CD4-positive, alpha-beta T cell treated with Interleukin-4 for 1 hour (primary cell): ENCODE measurements at places on chromosomes 5 and 9.

DNA sequence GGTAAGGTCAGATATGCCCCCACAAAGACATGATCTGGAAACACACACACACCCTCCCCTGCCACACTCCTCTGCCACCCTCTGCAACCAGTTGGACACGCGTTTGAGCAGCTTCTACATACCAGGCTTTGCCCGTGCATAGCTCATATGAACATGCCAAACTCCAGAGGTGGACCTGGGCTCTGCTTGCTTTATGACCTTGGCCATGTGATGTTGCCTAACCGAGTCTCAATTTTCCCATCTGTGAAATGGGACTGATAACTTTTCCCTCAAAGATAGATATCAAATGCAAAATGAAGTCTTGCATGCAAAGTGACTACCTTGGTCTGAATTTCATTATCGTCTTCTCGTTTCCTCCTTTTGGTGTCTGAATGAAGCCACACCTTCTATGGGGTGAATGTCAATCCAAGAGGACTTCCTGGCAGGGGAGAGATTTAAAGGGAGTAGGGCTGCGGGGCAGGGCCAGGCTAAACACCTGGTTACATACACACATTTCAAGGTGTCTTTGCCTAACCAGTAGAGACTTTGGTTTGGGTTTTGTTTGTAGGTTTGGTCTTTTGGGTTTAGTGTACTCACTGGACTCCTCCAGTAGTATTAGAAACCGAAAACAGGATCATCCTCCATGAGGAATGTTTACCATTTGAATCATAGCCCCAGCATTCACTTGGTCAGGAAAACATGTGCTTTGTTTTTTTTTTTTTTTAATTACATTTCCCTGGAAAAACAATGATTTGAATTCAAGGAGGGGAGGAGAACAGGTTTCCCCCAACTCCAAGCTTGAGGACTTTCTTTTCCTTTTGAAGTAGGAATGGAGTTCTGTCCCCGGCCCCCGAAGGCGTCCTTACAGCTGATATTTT, 63.2 kb downstream of the COL27A1 start:
- no peak for DNase-seq

- no peak for DNase-seq
These were observed 24.4 kb downstream of the ZNF474 start for GRCh38 chr5:122153774-122154173.

GRCh38 chr9:103669296-103669695, 424.8 kb upstream of the SMC2 start:
- DNase-seq: no peak

GRCh38 chr9:117734523-117735314, 30.5 kb downstream of the TLR4 start:
- no peak for DNase-seq

- DNase-seq: no peak
These were observed 524.2 kb downstream of the SPATA31D1 start for GRCh38 chr9:82512728-82513127.

DNA sequence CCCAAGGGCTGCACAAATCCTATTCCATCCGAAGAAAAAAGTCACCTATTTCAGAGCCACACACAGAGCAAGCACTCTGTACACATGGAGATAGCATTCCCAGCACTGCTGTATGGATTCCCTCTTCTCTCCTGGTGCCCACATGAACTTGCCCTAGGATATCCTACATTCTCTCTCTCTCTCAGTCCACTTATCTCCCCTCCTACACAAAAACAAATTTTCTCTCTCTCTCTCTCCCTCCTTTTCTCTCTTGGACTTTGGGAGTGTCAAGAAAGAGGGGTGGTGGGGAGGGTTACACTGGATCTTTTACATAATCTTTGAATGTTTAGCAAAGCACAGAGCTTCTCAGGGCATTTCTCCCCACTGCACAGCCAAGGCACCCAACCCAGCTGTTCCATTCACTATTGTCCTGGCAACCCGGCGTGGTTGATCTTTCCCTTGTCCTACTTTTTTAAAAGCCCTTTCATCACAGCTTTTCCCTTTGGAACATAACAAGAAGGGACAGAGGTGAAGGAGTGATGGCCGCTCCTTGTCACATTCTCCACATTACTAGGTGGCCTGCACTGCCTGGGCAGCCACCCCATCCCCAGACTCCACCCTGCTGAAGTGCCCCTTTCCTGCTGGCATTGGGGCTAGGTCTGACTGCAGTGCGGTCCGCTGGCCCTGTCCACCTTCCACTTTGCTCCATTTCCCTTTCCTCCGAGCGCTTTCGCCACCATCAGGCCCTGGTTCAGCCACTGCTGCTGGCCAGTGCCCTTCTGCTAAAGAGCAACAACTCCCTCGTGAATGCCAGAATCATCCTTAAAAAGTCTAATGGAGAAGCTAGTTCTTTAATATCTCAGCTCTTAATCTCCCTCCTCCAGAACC, 22.2 kb upstream of the SLC1A3 start:
- no peak for DNase-seq

DNA sequence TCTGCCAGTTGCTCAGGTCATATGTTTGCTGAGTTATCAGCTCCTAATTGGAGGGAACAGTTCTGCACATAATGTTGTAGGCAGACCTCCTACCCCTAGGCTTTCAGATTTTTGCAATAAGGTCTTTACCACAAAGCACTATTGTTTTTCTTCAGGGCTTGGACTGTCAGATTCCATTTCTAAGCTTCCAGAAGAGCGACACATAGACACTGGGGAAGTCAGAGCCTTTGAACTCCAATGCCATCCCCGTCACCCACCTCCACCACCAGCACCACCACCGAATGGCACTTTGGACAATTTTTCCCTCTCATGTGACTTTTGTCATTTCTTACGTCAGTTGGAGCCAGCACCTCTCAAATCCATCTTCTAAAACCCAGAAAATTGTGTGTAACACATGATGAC, 28.3 kb upstream of the SPRY4 start:
- no peak for DNase-seq

DNA sequence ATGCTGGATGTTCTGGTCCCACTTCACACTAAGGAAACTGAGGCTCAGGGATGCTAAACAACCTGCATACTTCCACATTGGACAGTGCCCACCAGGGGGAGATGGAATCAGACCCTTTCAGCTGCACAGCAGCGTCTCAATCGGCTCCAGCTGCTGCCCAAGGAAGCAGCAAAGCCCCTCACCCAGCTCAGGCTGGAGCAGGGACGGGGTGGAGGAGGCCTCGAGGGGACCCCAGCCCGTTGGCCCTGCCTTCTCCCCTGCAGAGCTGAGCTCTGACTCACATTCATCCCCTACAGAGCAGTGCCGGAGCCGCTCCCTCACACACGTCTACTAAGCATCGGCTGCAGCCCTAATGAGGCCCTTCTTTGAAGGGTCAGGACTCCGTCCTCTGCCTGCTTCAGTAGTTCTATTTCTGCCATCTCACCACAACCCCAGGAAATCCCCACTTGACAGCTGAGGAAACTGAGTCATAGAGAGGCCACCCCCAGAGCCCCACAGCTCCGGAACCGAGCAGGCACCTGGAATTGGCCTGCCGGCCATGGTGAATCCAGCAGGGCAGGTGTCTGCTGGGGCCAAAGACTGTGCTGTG, 21.5 kb upstream of the SUSD3 start:
- DNase-seq: no peak

- no peak for DNase-seq
These were observed 131.5 kb downstream of the ERCC6L2 start for GRCh38 chr9:96006961-96007360.

DNA sequence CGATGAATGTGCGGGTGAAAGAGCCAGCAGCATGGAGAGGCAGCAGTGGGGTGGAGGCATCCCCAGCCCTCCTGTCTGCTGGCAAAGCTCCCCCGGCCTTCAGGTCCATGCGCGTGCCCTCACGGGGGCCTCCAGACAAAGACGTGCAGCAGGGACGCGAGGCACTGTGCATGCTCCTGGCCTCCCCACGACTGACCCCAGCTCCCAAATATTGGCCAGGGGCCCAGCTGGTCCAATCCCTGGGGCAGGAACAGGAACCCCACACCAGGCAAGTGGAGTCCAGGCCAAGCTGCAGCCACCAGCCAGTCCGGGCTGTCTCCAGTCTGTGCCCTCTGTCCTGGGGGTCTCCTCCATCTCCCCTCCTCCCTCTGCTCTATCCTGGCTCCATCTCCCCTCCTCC, 33.5 kb upstream of the LRRC14B start:
- DNase-seq: no peak

DNA sequence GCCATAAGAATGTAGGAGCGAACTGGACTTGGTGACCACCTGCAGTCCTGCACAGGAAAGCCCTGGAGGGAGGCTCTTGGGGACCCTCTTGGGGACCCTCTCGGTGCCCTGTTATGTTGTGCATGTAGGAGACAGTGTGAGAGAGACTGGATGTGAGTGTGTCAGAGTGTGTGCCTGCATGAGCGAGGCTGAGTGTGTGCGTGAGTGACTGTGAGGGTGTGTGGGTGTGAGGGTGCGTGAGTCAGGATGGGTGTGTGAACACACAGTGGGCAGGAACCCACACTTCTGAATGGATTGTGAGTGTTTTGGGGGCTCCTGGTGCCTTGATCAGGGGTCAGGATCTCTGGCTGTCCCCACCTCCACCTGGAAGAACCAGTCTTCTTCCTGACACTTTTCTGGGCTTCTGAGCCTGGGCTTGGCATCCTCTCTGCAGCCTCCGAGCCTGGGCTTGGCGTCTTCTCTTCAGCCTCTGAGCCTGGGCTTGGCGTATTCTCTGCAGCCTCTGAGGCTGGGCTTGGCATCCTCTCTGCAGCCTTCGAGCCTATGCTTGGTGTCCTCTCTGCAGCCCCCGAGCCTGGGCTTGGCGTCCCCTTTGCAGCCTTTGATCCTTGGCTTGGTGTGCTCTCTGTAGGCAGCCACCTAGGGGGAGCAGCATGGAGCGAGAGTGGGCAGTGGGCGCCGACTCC, 25.6 kb upstream of the ANKRD33B start:
- no peak for DNase-seq

DNA sequence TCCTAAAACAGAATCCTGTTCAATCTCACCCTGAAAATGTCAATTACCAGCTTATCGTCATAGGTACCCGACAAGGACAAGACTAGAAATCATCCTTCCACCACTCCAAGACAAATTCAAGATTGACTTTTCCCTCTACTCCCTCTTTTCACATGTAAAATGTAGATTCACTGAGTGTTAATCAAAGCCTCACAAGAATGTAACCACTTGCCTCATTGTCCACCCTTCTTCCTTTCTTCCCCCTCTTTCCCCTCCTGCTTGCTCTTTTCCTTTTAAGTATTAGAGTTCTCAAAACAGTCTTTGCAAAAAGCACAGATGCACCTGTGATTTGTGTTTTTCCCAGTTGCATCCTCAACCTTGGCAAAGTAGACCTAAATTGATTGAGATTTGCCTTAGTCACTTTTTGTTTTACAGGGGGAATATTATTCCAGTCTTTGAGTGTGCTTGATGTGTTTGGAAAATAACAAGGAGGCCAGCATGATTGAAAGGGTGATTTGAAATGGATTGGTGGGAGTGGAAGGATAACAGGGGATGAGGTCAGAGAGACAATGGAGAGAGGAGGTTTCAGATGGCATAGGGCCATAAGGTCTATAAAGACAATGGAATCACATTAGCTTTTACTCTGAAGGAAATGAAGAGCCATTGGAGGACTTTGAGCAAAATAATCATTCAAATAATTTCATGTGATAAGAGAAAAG, 231.3 kb upstream of the TYRP1 start:
- no peak for DNase-seq

GRCh38 chr9:124017051-124017928, 5.7 kb downstream of the LHX2 start:
- DNase-seq: no peak

DNA sequence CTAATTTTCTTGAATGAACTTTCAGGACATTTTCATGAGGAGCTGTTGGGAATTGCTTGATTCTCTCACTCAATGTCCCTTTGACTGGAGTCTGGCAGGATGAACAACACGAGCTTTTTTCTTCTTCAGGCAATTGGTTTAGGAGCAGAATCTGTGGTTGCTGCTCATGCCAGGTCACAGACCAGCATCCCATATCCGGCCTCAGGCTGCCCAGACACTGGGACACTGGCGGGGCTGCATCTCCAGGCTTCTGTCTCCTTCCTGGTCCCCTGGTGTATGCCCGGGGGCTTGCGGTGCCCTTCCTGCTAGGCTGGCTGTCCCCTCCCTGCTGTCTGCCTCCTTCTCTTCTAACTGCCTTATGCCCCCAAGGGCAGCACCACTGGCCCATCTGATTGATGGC, 311.5 kb upstream of the DAP start:
- no peak for DNase-seq

GRCh38 chr5:54579591-54580295, 62.2 kb downstream of the SNX18 start:
- DNase-seq: no peak

- no peak for DNase-seq
These were observed 202.4 kb upstream of the ZNF618 start for GRCh38 chr9:113673726-113674125.

GRCh38 chr5:41896230-41896629, 7.9 kb upstream of the RIMOC1 start:
- DNase-seq: no peak

GRCh38 chr9:130345009-130345896, 79.7 kb downstream of the HMCN2 start:
- DNase-seq: no peak

- no peak for DNase-seq
These were observed 262.8 kb downstream of the RFX3 start for GRCh38 chr9:3262826-3263529.

DNA sequence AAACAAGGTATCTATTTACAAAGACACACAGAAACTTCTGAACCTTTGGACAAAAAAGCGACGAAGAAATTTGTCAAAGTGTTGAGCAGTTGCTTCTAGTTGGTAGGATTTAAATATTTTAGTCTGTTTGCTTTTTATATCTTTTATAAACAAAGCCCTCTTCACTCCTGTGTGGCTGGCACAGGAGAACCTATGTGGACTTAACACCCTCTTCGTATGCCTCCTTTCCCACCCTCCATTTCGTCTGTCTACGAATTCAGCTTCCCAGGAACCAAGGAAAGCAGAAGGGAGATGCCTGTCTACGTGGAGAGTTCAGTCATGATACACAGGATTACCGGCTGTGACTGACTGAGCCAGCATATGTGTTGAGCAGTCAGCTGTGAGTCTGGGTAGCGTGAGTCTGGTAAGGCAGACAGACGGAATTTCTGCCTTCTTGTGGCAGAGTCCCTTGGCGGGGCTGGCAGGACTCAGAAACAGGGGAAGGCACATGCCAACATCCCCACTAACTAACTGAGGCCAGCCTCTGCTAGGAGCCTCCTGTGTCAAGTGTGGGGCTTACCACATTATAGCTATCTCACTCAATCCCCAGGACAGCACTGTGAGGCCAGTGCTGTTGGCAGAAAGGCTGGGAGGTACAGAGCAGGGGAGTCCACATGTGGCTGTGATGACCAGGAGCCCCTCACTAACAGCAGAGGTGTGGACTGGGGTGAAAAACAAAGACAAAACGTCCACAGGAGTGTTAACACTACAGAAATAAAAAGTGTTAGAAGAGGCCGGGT, 13.9 kb upstream of the ZFP62 start:
- DNase-seq: no peak

- no peak for DNase-seq
These were observed 55.1 kb downstream of the PRDM6 start for GRCh38 chr5:123144096-123144495.
